ENCODE measurements at places on chromosomes 3 and 15.
A peak's percentile ranks its signal among the peaks of the same experiment; 100 is the strongest.

DNA sequence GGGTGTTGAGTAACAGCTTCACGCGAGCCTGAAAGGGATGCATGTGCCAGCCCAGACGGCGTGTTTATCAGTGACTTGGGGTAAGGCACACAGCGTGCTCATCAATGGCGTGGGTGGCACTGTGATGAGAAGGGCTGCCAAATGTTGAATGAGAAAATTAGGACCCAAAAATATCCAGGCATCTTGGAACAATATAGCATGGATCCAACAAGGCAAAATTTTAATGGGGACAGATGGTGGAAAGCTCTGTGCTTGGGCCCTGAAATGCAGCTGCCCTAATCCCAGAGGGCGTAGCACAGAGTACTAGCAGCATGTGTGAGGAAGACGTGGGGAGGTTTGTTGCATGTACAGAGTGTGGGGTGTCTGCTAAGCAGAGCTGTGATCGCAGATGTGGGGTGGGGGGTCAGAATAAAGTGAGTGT is 48.9 kb downstream of the SSUH2 start:
- no peak for DNase-seq

DNA sequence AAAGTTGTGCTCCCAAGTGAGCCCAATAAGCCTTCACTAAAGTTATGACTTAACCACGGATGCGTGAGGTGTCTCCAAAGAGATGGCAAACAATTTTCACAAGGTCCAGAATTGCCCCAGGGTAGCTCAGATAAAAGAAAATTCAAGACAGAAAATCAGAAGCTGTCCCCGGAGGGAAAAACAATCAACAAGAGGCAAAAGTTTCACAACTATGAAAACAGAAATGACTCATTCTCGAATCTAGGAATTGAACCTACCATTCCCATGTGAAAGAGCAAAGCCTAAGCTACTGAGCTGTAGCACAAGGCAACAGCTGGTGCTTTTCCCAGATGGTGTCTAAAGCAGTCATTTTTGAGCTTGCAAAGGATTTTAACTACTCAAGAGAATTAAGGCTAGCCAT is 33.5 kb upstream of the MKRN3 start:
- DNase-seq: peak; percentile 22

- DNase-seq: no peak
Measured at GRCh38 chr3:132292042-132292441, 25.2 kb upstream of the ACP3 start.

GRCh38 chr3:193796089-193796488 is 203.1 kb downstream of the OPA1 start:
- peak; percentile 37 for DNase-seq

DNA sequence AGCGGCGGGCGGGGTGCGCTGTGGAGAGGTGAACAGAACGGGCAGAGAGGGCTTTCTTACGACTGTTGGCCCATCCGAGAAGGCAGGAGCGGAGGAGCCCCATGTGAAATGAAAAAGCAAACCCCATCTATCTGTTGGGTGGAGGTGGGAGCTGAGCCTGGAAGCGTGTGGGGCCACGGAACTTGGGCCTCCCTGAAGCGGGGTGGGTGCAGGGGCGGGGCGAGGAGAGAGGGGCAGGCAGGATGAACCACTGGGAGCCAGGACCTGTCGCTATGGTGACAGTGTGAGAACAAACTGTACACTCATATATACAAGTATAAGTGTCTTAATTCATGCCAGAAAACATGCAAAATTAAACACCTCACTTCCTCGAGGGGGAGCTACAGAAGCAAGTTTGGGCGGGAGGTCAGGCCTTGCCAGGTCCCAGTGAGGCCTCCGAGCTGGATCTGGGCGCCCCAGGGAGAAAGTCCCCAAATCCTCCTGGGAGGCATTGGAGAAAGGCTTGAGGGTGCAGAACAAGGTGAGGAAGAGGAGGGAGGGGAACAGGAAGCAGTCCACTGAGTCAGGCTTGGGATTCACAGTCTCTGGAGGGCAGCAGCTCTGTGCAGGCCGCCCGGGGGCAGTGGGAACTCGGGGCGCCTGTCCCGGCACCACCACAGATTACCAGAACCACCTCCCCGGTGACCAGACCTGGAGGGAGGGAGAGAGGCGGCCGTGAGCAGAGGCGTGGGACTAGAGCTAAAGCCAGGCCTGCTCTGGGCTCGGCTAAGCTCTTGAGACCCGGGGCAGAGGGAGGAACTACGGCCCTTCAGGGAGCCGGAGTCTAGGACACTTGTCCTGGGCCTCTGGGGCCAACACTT is 34.8 kb downstream of the RBPMS2 start:
- DNase-seq: peak; percentile 68

- no peak for DNase-seq
Measured at GRCh38 chr3:108159105-108159504, 63.1 kb downstream of the IFT57 start.

DNA sequence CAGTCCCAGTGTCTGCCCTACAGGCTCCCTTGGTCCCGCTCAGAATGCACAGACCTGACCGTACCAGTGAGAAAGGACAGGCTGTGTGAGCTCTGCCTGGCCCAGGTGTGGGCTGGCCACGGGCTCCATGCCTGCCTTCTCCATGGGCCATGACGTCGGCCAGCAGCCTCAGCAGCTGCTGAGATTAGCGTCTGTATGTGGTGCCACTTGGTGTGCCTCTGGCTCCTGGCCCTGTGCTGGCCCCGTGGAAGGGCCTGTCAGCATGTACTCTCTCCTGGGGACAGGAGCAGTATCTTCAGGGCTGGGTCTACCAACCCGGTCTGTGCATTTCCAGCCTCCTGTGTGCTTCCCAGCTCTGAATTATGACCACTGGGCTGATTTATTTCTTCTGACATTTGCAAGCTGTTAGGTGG is 25.7 kb downstream of the KLF13 start:
- peak; percentile 64 for DNase-seq

- DNase-seq: no peak
Measured at GRCh38 chr15:50302581-50302980, 37.1 kb upstream of the HDC start.

- no peak for DNase-seq
Measured at GRCh38 chr15:29133791-29134190, 135.8 kb downstream of the NSMCE3 start.

GRCh38 chr3:169539856-169540255 is 123.7 kb downstream of the MECOM start:
- no peak for DNase-seq

GRCh38 chr15:38130205-38130567 is 122.5 kb upstream of the SPRED1 start:
- no peak for DNase-seq

- no peak for DNase-seq
Measured at GRCh38 chr3:54709785-54710184, 218.1 kb downstream of the LRTM1 start.

DNA sequence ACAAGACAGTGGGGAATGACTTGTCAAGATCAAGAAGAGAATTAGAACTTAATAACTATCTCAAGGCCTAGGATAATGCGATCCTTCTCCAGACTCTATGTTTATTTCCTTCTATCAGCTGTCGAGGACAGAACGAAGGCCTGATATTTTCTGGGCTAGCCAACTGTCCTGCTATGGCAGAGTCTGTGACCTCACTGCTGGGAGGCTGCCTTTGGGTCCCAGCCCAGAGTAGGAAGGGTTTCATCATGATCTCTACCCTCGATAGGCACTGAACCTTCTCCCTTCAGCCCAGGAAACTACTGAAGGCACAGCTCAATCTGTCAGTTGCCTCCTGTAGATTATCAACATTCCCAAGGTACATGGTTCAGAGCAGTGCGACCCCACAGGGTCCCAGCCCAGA is 237.2 kb downstream of the ATP8B4 start:
- DNase-seq: no peak

DNA sequence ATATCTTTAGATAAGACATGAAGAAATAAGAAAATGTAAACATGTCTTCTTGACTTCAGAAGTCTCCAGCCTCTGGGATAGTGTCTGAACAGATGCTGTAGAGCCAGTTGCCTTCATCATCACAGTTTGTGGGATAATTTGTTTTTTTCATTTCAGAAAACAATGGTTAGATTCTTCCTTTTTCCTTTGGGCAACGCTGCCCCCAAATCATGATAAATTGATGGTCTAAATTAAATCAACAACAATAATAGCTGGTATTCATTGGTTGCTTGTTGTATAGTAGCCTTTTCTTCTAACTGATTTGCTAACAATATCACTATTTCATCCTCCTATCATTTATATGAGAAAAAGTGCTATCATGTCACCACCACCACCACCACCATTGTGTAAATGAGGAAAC is 12.6 kb upstream of the SHQ1 start:
- DNase-seq: no peak

DNA sequence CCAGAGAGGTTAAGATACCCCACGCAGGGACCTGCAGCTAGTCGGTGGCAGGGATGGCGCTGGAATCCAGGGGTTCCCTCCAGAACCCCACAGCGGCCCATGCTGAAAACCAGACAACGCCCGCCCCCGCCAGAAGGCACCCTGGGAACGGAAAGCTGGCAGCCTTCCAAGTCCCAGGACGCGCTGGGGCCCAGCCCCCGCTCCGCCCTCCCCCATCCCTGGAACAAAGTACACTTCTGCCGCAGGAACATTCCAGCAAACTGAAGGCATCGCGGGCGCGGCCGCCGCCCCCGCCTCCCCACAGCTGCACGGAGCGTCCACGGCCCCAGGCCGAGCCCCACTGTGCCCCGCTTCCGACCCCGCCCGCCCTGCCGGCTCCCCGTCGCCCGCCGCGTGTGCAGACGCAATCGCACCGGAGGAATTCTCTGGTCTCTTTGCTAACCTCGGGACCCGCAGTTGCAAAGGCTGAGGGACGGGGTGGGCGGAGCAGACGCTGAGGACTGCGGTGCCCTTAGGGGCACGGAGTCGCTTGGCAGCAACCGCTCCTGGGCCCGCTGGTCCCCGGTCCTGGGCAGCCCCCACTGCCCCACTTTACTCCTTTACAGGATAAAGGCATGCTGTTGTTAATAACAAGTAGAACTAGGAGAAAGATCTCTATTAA is 44.8 kb upstream of the RNU6-1 start:
- peak; percentile 74 for DNase-seq

GRCh38 chr15:93167291-93167690 is 78.3 kb upstream of the RGMA start:
- no peak for DNase-seq

DNA sequence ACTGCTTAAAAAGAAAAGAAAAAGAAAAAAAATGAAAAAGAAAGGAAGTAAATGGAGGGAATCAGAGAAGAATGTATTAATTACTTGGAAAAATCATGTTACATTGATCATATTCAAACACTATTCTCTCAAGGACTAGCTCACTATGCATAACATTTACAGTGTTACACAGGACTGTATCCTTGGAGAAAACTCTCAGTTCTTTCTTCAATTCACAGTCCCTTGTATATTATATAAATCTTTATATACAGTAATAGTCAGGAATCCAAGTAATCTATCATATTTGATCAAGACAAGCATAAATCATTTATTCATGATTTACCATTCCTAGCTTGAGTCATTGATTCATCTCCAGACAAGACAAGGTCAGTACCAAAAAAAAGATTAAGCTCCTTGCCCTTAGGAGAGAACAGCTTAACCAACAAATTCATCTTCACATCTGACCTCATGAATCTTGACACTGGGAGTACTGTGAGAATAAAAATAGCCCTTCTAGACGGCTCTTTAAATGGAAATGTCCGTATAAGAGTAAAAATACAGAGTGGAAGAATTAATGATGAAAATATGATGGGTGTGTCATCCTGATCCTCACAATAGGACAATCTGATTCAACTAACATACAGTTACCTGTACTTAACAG is 980.4 kb downstream of the NAALADL2 start:
- no peak for DNase-seq

DNA sequence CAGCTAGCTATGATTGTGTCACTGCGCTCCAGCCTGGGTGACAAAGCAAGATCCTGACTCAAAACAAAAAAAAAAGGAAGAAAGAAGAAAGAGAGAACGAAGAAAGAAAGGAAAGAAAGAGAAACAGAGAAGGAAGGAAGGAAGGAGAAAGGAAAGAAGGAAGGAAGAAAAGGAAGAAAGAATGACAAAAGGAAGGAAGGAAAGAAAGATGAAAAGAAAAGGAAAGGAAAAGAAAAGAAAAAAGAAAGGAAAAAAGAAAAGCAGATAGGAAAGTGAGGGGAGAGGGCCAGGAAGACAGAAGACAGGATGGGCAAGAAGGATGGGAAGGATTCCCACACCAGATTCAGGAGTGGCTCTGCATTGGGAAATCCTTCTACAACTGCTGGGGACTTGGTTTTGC is 44.9 kb downstream of the GOLGA6L2 start:
- DNase-seq: no peak

DNA sequence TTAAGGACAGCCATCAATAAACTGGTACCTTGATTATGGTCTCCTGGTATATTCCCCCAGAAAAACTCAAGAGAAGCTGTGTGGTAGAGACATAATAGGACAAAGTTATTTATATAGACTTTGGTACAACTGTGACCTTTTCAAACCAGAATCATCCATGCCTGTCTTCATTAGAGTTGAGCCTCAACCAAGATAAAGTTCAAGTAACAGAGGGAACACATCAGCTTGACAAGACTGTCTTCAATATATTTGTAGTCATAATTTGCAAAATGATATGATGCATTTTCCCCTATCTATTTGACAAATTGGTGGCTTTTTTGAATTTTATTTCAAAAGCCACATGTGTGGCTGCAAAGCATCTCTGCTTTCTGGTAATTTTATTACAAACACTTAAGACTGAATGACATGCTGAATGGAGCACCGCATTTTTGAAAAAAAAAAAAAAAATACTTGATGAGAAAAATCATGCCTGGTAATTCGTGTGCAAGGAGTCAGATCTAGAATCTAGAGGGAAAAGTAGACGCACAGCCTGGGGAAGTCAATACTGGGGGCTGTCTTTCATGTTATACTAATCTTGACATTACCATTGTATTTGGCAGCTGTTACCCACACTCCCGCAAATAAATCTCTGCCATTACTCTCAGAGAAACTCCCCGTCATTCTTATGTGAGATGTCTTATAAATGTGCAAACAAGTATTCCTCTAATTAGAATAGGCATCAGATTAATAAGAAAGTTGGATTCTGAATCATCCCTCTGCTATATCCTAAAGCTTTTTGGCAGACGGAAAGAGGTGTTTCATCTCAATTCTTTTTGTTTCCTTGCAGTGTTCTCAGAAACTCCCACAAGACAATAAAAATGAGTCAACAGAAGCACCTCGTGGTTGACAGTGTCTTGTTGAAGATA is 554.8 kb upstream of the CBLB start:
- no peak for DNase-seq

DNA sequence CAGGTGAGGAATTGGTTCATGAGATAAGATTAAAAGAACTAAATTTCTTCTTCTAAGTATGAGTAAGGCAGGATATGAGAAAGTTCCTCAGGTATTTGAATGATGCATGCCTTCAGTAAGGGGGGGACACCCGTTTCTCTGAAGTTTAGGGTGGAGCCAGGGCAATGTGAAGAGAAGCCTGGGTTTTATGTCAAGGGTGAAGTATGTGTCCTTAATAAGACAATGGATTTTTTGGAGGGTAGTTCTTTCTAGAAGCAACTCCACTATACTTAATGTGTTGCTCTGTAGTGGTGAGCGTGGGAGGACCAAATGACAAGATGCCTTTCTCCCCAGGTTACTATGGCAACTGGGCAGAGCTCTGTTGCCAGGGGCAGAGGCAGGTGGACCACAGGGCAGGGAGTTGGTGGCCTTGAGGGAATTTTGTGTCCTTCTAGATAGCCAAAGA is 44.0 kb downstream of the PHLDB2 start:
- peak; percentile 9 for DNase-seq

Measured in DMS53 (cell line).